Neural crest cell (in vitro differentiated cells): ENCODE measurements at places on chromosomes 3 and 15.

DNA sequence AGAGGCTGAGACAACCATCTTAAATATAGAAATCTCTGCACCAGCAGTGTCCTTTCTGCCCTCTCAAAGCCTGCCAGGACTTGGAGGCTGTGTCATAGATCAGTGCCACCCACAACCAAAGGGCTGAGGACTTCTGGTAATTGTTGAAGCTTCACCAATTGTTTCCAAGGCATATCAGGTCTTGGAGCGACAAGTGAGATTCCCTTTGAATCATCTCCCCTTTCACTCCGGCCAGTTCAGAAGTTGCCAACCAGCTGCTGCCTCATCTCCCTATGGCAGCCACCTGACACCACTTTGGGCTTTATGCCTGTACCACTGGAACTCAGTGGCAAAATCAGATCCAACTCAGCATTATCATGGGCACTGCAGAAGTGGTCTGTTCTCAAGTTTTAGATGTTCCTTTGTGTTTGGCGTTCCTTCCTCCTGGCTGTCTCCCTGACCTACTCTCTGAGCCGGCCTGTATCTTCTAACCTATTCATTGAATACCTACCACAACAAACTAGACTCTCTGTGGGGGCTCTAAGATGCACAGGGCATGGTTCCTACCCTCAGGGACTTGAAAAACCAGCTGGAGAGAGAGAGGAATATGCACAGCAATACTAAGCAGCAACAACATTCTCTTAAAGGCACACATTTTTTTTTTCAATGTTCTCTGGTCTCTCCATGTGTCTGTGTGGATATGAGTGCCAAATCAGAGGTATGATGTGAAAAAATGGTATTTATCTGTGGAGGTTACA, 90.8 kb upstream of the PFN2 start:
- DNase-seq, result no peak

- no peak for DNase-seq
Measured at GRCh38 chr3:183779896-183780465, 45.4 kb downstream of the MAP6D1 start.

DNA sequence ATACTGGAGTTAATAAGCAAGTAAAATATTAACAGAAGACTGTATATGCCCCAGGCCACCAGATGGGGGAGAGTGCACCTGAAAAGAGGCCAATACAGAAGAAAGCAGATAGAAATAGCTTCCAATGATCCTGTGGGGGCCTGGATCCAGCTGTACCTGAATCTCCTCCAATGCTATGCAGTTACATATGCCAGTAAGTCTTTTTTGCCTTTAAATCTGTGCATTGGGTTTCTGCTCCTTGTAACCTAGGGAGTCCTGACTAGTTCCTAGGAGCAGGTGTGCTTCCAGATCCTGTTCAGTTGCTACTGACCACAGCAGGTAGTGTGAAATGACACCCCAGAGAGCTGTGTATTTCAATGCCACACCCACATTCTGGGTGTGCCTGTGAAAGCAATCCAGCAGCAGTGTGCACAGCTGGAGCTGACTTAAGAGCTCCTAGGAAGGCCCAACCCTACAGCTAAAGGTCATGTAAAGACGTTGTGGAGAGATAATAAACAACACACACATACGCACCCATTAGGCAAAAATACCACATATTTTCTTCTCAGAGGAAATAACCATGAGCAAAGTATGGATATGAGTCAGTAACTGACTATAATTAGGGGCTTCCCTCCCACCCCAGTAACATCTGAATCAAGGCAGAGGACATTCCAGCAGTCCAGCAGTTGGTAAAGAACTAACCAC, 62.2 kb upstream of the AKAP13 start:
- no peak for DNase-seq

- DNase-seq, result no peak
Measured at GRCh38 chr3:65408531-65409175, 630.1 kb downstream of the MAGI1 start.

DNA sequence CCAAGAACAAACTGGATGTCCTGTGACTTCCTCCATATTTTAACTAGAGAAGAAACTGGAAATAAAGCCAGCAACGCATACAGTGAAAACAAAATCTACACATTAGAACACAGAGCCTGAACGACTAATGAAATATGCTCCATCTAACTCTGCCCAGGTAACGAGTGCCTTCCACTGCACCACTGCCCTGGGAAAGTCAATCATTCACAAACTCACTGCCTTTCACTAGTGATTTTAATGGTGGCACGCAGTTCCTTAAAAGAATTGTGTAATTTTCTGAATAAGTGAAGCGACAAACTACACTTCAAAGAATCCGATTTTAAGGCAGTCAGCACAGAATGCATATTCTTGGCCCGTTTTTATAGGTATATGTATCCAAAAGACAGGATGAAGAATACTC, 416.0 kb downstream of the SHQ1 start:
- DNase-seq, result no peak

GRCh38 chr3:119747357-119747756, 34.5 kb upstream of the NR1I2 start:
- no peak for DNase-seq

GRCh38 chr3:18082551-18083272, 340.3 kb upstream of the TBC1D5 start:
- no peak for DNase-seq

DNA sequence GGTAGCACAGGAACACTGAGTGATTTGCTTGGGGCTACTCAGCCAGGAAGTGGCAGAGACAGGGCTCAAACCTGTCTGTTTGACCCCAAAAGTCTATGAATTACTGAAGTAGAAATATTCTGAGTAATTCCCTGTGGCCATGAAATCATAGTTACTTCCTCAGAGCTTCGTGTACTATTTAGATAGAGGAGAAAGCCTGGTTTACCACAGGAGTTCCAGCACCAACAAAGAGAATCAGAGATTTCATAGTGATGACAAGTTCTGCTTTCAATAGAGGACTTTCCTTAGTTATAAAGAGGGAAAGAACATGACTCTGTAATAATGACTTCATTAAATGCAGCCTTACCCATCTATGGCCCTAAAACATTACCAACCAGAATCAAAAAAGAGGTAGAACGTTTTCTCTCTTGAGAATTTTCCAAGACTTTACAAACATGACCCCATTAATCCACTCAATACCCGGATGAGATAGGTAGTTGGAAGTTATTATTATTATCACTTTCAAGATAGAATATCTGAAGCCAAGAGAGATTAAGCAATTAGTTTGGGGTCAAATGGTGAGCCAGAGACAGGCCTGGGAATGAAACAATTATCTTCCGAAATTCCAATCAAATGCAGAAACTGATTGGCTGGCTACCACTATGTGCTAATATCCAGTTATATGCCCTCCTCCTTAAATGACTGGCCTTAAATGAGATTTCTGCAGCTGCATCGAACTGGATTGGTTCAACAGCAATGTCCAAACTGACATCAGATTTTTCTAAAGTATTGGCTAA, 13.6 kb upstream of the WNT5A start:
- DNase-seq, result no peak

DNA sequence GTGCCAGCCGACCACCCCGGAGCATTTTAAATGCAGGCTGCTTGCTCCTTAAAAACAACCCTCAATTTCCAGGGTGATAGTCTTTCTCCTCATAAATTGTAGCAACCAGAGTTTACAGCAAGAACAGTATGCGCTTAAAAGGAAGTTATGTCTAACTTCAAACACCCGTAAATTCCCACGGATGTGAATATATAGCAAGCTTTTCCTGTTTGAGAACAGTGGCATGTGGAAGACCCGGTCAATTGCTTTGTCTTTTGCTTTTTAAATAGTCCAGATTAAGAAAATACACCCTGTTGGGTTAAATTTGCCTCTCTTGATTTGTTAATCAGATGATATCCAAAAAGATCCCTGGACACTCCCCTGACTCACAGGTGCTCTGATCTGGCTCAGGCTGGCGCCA, 20.8 kb downstream of the MRPS25 start:
- no peak for DNase-seq

DNA sequence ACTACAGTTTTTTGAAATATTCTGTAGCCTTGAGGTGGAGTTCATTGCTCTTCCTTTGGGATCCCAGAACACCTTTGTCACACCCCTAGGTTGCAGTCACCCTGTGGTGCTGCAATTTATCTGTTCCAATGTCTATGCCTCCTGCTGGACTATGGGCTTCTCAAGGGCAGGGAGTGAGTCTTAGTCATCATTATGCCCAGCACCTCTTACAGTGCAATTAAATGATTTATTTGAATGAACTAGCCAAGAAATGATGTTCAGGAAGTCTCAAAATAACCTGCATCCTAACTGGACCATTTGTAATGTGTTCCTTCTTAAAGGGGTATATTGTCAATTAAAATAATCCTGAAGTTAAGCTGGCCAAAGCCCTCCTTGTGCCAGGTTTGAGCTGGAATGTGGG, 28.5 kb downstream of the SHC4 start:
- no peak for DNase-seq

GRCh38 chr3:114418724-114419543, 125.1 kb downstream of the TIGIT start:
- no peak for DNase-seq

DNA sequence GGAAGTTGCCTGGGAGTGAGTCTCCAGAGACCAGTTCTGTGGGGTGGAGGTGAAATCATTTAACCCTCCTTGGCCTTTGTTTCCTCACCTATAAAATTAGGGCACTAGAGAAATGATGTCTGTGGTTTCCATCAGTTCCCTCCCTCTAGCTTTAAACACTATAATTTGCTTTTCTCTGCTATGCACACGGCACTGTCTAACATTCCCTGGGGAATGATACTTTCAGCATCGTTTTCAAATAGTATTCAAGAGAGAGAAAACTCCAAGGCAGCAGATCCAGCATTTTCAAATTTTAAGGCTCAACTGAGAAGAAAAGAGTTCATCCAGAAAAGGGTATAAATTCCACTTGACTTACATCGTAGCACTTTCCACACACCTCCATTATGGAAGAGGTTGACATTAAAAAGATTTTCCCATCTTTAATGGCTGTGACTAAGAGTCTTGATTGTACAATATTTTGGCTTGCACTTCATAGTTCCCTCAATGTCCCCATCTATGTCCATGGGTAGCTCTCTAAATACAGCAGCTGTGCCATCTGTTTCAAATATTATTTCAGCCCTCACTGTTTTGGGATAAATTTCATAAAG, 137.7 kb upstream of the ZPLD1 start:
- DNase-seq, result no peak

- no peak for DNase-seq
Measured at GRCh38 chr15:48416301-48416700, 85.1 kb downstream of the DUT start.

DNA sequence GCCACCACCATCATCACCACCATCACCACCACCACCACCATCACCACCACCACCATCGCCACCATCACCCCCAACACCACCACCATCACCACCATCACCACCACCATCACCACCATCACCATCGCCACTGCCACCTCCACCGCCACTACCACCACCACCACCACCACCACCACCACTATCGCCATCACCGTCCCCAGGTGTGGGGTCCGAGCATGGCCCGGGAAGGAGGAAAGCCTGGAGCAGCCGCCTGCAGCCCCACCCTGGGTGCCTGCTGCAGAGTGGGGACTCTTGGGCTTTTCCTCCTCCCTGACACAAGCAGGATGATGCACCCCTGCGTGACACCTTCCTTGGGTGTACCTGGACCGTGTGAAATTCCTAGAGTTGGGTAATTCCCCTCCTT, 43.9 kb downstream of the MUC4 start:
- DNase-seq, result no peak

DNA sequence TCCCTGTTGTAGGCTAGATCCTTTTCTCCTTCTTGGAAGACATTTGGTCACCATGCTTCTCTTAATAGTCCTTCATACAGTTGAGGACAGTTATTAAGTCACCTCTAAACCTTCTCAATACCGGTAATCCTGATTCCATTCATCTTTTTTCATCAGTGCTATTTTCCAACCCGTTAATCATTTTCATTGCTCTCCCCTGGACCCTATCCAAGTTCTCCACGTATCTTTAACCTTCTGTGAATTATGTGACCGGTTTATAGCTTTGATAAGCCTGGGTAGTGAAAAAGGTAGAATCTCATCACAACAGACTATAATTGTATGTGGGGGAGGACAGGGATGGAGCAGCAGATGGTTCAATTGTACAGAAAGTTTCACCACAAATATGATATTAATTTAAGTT, 168.5 kb downstream of the MECOM start:
- no peak for DNase-seq

GRCh38 chr15:28123408-28124023, 24.4 kb upstream of the OCA2 start:
- DNase-seq, result peak; percentile 81

- DNase-seq, result no peak
Measured at GRCh38 chr3:14605067-14605466, 46.5 kb upstream of the CCDC174 start.

GRCh38 chr3:43025423-43025822, 46.3 kb downstream of the GASK1A start:
- DNase-seq, result no peak

DNA sequence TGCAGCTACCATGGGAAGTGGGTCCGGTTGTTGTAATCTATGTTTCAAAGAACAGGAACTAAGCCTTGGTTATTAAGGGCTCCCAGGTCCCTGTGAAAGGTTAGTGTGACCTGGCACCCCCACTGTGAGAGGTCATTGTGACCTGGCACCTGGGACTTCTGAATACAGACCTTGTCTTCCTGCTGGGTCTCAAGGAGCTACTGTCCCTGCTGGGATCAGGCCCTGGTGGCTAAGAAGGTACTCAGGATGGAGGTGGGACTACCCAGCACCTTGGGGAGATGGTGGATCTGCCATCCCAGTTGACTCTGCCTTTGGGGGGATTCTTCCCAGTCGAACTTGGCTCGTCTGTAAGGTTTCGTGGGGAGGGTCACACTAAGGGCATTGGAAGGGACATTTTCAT, 10.3 kb upstream of the SLCO2A1 start:
- DNase-seq, result no peak

GRCh38 chr15:94912760-94913159, 681.4 kb downstream of the MCTP2 start:
- DNase-seq, result no peak

DNA sequence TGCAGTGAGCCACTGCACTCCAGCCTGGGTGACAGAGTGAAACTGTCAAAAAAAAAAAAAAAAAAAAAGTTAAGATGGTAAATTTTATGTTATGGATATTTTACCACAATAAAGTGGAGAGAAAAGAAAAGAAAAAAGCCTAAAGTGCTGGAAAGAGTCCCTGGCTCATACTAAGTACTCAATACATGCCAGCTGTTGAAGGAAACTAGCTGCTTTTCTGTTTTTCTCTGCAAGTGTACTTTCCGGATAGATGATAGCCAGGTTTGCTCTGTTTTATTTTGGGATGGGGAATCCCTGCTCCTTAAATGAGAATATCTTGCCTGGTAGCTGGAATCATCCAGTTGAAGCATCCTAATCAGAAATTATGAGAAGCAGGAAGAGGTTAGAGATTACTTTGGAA, 10.9 kb downstream of the EID1 start:
- DNase-seq, result no peak

DNA sequence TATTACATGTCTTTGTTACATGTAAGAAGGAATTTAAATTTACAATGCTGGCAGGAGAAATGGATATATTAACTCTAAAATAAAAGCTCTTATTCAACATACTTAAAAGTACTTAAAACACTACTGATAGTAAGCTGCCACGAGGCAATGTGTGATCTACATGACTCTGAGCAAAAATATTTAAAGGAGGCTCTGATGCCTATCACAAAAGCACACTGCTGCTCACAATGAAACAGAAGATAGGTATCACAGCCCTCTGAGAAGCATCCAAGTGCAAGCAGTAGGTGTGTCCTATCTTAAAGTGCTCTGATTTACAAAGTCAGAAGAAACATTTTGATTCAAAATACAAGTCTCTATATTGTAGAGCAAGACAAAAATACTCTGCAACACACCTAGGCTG, 371.2 kb upstream of the WNT5A start:
- no peak for DNase-seq

GRCh38 chr3:142651711-142652110, 55.5 kb downstream of the PLS1 start:
- DNase-seq, result no peak

GRCh38 chr3:196813903-196814302, 53.8 kb upstream of the SENP5 start:
- DNase-seq, result no peak
